ENCODE measurements at places on chromosomes 11 and 22.

GRCh38 chr11:43937434-43938411, 4.7 kb upstream of the C11orf96 start:
- DNase-seq, result peak; percentile 83

DNA sequence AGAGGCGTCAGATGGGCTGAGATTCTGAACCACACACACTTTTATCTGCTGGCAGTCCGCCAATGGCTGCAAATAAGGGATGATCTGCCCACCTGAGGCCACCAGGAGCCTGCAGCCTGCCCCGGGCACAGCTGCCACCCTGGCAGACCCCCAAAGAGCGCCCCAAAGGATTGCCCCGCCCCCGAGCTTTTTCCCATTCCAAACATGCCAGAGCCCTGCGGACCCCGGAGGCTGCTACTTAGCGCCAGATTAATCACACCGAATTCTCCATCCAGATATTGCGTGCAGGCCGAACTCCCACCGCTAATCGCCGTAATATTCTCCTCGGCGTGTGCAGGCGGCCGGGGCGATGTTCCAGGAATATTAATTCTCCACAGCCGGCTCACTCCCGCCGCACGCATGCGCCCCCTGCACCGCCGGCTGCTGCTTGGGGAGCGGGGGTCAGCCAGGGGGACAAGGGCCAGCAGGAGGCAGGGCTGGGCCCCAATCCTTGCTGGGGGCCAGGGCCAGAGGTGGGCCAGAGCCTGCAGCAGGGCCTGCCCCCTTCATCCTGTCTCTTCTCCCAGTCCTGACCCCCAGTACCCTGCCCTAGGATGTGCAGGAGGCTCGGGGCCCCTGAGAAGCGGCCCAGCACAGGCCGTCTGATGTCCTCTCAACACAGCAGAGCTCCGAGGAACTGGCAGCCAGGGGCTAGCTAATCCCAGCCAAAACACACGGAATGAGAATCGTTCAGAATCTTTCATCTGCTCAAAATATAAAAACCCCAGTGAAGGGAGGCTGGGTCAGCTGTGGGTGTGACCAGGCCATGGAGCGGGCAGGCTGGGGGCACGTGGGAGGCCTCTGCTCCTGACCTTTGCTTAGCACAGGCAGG, 19.5 kb upstream of the TCF20 start:
- peak; percentile 36 for DNase-seq

DNA sequence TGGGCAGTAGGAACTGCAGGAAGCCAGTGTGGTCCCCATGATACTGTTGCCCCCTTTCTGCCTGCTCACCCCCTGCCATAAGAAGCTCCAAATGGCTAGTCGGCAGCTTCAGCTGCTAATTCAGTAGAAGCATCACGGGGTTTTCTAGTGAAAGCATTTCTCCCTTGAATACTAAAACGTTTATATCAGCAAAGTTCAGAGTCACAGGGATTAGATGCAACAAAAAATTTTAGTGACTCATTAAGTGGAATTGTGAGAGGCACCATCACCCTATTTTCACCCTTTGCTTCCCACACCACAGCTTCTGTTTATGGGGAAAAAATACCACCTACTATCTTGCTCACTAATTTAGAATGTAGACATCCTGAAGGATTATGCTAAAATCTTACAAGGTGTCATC, 25.2 kb downstream of the RAB39A start:
- no peak for DNase-seq

DNA sequence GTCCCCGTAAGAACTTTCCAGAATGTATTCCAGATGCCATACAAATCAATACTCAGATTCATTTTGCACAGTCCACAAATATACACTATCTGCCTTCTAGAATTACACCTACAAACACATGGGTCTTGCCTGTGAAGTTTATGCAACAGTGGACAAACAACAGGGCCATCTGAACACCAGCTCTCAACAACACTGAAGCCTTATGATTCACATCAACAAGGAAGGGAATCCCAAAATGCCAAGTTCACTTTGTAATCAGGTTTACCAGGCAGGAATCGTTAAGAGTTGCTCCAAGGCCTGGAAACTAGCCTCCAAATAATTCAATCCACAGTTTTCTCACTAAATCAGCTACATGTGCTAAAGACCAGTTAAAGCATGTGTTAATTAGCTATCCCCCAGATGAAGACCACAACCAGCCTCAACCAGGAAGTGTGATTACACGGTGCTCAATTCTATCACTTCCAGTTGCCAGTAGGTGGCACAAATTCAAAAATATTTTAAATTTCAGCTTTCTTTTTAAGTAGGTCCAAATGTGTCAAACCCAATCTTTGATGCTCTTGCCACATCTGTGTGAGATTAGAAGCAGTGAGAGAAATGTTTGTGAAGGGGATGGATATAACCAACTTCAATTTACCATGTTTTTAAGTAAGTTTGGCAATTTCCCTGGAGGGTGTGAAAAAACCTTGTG, 139.1 kb upstream of the BDNF start:
- peak; percentile 48 for DNase-seq
